ENCODE measurements at places on chromosomes 2 and 18.

DNA sequence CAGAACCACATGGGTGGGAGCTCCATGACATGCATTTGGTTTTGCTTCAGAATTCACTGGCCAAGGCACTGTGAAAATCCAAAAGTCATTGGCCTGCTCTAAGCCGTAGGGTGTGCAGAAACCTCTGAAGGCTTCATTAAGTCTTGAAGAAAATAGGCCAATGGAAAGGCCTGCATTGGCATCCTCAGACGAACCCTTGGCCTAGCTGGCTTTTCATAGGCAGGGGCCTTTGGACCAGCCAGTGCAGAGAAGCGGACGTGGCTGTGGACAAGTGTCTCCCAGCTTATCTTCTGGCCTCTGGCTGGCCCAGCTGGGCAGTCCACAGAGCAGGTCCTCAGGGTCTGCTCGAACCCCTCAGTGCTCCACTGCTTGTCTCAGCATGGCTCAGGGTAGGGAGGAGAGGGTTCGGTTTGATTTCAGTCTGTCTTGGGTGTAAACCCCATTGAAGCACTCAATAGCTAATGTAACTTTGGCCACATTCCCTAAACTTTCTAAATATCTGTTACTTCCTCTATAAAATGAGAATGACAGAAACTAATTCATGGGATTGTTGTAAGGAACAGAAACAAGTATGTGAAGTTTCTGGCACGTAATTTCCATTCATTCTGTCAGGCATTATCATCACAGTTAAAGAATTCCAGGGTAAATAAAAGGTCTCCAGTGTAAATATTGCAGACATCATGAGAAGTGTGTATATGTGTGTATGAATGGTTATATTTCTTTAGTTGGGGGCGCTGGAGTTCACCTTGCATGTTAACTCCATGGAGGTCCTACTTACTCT is 125.5 kb downstream of the TFCP2L1 start:
- no peak for DNase-seq

- DNase-seq = peak; percentile 9
These were observed 2008.4 kb upstream of the PIK3C3 start for GRCh38 chr18:39946623-39947061.

DNA sequence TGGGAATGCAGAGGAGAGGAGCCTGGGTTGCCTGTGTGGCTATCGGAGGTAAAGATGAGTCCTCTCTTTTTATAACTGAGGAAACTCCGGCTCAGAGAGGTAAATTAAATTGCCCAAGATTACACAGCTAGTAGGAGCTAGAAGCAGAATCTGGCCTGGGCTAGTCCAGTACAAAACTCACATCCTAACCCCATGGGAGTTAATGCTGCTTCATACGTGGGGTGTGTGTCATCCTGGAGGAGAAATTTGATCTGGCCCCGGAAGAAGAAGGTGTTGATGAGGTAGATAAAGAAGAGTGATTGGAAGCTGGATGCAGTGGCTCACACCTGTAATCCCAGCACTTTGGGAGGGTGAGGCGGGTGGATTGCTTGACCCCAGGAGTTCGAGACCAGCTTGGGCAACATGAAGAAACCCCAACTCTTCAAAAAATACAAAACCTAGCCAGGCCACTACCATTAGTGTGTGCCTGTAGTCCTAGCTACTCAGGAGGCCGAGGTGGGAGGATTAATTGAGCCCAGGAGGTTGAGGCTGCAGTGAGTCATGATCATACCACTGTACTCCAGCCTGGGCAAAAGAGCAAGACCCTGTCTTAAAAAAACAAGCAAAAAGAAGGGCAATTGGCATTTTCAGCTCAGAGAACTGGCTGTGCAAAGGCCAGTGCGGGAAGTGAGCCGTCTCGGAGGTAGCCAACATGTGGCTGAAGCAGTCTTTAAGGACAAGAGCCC is 33.7 kb downstream of the CTIF start:
- DNase-seq = no peak

- DNase-seq = no peak
These were observed 22.5 kb downstream of the TEX44 start for GRCh38 chr2:231615058-231615671.

- no peak for DNase-seq
These were observed 16.5 kb downstream of the OSBPL1A start for GRCh38 chr18:24381126-24381525.

GRCh38 chr18:21853016-21853415 is 112.4 kb downstream of the MIB1 start:
- DNase-seq = no peak

DNA sequence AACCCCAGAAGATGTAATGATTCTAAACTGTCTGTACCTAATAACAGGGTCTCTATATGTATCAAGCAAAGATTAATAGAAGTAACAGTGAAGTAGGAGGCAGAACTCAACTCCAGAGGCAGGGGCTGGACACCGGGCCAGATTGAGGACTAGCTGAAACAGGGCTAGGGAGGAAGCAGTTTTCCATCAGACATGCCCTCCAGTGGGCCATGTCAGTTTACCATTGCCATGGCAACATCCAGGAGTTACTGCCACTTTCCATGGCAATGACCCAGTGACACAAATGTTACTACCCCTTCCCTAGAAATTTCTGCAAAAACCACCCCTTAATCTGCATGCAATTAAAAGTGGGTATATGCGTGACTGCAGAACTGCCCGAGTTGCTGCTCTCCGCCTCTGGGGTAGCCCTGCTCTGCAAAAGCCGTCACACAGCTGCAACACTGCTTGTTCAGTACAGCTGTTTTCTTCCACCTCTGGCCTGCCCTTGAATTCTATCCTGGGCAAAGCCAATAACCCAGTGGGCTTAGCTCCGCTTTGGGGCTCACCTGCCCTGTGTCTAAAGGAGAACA is 58.7 kb downstream of the TMEM18 start:
- no peak for DNase-seq

- DNase-seq = no peak
These were observed 121.8 kb upstream of the SERPINE2 start for GRCh38 chr2:224160917-224161316.

- DNase-seq = no peak
These were observed 506.6 kb upstream of the SPHKAP start for GRCh38 chr2:228688007-228688645.

DNA sequence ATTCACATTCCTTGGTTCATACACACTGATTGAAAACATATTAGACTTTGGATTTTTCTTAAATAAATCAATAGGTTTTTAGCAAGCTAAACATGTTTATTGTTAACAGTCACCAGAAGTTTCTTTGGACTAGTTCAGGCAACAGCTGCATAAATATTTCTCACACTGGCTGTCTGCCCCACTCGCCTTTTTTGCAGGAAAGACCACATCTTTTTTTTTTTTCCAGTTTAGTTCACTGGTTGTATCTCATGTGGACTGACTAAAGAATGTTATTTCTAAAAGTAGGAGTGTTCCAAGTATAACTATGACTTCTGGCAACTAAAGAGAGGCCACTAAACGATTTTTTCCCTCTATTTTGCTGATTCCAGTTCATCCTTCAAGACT is 31.1 kb downstream of the SLC40A1 start:
- DNase-seq = no peak

GRCh38 chr18:53937037-53937436 is 287.4 kb downstream of the MBD2 start:
- DNase-seq = no peak

GRCh38 chr2:193276069-193276468 is 1081.3 kb upstream of the TMEFF2 start:
- no peak for DNase-seq

- DNase-seq = no peak
These were observed 644 bp downstream of the ONECUT2 start for GRCh38 chr18:57435846-57436190.

DNA sequence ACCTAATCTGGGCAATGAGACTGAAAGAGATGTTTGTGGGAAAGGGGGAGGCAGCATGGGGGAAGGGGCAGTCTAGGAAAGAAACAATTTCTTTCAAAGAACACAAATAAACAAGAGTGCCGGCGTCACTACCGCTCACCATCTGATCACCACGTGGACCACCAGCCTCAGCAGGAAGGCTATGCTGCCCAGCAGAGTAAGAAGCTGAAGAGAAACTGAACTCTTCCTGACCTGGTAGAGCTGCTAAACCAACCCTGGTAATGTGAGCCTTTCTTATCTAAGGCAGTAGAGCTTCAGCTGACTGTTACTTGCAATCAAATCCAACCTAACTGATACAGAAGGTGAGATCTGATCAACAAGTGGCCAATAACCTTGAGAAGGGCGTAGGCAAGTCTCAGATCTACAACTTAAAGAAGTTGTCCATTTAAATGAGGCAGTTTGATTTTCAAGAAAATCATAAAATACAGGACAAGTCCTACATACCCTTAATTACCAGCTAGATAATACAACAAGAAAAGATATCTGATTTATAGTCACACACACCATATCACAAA is 44.2 kb upstream of the SPTBN1 start:
- DNase-seq = no peak

- no peak for DNase-seq
These were observed 206.5 kb downstream of the PRKCE start for GRCh38 chr2:45857867-45858520.

GRCh38 chr2:174001107-174001506 is 35.9 kb upstream of the SP3 start:
- DNase-seq = no peak

GRCh38 chr2:98280376-98281102 is 65.7 kb upstream of the CNGA3 start:
- peak; percentile 62 for DNase-seq

DNA sequence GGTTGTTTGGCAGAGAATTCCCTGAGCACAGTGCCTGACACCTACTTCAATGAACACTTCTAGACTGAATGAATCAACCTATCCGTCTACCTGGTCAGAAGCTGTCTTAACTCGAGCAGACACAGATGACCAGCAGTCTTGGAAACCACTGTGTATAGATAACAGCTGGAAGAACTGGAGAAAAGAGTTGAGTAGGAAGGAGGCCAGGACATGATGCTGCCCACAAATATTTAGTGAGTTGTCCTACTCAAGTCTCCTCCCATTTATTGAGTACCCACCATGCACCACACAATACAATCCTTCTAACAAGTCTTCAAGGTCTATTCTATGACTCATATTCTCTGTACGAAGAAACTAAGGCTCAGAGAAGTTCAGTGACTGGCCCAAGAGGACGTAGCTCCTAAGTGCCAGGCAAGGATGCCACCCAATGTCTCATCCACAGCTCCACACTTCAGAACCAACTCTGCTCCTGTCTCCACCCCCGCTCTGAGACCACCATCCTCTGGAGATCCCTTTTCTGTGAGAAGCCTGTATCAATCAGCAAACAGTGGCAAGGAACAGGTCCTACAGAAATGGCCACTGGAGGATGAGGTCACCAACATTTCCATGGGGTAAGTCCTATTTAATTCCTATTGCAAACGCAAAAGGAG is 62.2 kb downstream of the GALNT14 start:
- no peak for DNase-seq

All from large intestine (tissue), 12 donors.